ENCODE measurements at places on chromosomes 7 and 10.

DNA sequence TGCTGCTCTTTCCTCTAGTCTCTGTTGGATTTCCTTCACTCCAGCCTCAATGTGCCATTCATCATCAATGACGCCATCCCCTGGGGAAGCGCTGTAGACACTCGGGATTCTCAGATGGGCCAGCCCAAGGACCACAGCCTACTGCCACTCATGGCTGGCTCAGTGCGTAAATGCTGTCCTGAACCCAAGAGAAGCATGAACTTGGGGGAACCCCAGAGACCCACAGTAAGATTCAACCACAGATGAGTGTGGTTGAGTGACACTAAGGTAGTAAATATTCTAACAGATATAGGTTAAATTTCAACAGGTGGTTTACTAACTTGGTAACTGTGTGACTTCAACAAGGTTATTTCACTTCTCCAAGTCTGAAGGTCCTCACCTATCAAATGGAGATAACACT is 304.1 kb downstream of the GRM8 start:
- no peak for DNase-seq

DNA sequence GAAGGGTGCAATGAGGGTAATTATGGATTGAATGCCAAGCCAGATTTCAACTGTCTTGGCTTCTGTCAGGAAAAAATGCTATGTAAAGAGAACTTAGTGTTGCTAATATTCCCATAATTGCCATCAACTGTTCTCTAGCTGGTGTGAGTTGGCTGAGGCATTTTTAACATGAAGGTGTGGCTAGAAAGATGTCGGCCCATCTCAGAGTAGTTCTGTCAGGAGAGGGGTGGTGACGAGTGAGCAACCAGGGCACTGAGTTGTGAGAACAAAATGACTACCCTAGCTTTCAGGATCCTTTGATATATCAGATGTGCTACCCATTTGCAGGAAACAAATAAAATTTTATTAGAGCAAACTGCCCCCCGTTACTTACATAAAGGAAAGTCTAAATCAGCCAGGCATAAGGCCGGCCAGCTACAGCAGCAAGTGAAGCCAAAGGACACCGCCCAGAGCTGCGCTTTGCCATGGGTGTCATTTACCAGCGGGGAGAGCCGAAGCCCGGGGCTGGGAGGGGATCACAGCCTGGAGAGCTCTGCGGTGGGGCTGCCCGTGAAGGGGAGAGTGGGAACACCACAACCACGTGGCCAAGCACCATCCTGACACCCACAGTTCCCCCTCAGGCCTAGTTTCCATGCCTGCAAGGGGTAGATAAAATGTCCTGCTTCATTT is 141.4 kb downstream of the ICA1 start:
- DNase-seq = no peak

DNA sequence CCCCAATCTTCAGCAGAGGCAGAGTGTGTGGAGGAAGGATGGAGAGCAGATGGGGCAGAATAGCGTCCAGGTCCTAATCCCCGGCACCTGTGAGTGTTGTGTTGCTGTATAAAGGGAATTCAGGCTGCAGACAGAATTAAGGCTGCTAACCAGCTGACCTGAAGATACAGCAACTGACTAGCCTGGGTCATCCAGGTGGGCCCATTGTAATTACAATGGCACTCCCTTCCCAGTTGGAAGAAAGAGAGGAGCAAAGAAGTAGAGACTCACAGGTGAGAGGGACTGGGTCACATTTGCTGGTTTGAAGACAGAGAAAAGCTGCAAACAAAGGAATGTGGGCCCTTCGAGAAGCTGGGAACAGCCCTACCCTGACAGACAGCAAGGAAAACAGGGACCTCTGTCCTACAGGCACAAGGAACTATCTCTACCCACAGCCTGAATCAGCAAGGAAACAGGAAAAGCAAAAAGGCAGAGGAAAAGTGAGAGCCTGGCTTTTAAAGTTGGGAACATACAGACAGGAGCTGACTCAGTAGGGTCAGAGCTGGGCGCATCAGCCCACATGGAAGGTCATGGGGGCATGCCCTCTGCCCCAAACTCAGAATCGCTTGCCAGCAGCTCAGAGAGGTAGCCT is 11.6 kb upstream of the TMEM72 start:
- DNase-seq = no peak

GRCh38 chr7:68155676-68156075 is 1159.0 kb downstream of the TYW1 start:
- DNase-seq = no peak

- no peak for DNase-seq
These were observed 4.8 kb downstream of the FBXL15 start for GRCh38 chr10:102425444-102425843.

- no peak for DNase-seq
These were observed 399.7 kb upstream of the ETV1 start for GRCh38 chr7:14389181-14389591.

Measured in activated T-helper 9 cell treated with anti-CD3 and anti-CD28 coated beads, Interleukin-2, amount 50 U/mL, for 16 hours (primary cell).